ENCODE measurements at places on chromosomes 5 and 9.

GRCh38 chr9:87441251-87441650 lies 56.4 kb upstream of the DAPK1 start:
- DNase-seq = no peak

DNA sequence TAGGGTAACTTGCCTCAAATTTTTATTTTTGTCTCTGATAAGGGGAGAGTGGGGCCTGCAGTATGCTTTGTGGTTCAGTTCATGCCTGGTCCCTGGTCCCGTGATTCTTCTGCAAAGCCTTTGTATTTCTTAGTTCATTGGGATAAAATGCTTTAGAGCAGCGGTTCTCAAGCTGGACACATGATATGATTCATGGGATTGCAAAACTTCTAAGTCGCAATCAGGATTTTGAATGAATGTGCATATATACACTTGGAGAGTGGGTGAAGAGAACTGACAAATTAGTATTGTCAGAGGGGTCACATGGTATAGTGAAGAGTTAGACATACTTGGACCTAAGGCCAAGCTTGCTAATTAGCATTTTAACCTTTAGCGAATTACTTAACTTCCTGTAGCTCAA lies 265.4 kb upstream of the KLF9 start:
- no peak for DNase-seq

DNA sequence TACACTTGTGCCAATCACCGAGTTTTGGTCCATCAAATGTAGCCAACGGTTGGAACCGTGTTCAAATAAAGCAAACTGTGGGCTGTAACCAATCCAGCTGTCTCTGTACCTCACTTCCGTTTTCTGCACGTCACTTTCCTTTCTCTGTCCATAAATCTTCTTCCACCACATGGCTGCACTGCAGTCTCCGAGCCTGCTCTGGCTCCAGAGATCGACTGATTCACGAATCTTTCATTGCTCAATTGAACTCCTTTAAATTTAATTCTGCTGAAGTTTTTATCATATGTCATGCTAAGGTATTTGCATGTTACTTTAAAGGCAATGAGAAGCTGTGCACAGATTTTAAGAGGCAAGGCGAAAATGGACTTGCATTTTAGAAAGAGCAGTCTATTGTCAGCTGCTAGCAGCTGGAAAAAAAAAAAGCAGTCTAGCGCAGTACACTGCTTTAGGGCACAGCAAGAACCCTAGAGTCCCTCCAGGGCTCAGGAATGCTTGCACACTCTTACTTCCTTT lies 13.2 kb downstream of the TTC39B start:
- no peak for DNase-seq

GRCh38 chr9:134456756-134457305 lies 130.6 kb downstream of the RXRA start:
- no peak for DNase-seq

- DNase-seq = no peak
Observed at GRCh38 chr5:178269499-178269898, 36.9 kb upstream of the PHYKPL start.

GRCh38 chr9:98263080-98263479 lies 7.6 kb upstream of the TBC1D2 start:
- DNase-seq = no peak

GRCh38 chr9:23730364-23730763 lies 95.7 kb downstream of the ELAVL2 start:
- no peak for DNase-seq

DNA sequence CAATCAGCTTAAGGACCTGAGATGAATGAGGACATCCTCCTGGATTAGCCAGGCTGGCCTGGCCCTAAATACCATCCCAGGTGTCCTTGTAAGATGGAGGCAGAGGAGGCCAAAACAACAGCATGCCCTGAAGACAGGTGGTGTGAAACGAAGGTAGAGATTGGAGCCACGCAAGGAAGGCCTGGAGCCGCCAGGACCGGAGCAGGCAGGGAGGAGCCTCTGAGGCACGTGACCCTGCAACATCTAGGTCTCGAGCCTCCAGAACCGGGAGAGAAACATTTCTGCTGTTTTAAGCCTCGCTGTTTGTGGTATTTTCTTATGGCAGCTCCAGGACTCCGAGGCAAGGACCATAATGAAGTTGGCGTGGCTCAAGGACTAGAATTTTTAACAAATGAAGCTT lies 9.7 kb upstream of the COL5A1 start:
- DNase-seq = no peak

DNA sequence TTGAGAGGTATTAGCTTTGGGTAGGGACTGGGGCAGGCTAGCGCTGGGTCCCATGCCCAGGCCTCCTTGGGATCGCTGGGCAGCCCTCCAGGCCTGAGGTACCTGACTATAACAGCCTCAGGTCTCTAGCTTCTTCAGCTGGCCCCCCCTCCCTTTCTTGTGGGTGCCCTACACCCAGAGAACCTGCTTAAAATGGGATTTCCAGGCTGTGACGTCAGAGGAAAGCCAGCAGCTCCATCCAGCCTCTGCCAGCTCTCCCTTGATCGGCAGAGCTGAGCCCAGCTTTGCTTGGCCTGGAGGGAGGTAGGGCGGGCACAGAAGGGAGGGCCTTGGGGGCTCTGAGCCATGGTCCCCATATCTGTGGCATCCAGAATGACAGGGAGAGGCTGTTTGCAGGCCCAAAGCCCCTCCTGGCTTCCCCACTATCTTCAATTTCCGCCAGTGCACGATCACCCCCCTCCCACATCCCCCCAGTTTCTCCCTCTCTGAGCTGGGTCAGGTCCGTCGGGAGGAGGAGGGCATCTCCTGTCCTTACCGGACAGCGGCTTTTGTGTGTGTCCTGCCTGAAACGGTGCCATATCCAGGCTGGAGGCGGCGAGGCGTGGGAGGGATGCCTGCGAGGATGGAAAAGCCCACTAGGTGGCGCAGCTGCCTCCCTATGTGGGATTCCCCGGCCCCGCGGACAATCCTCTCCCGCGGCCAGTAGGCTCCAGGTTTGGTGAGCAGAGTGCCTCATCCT lies 10.8 kb downstream of the REEP2 start:
- DNase-seq = peak; percentile 68

- no peak for DNase-seq
Observed at GRCh38 chr9:135299651-135300345, 179.8 kb upstream of the PPP1R26 start.

GRCh38 chr5:170513856-170514525 lies 10.2 kb downstream of the KCNIP1 start:
- DNase-seq = no peak

- no peak for DNase-seq
Observed at GRCh38 chr5:127425037-127425436, 92.4 kb upstream of the PRRC1 start.

DNA sequence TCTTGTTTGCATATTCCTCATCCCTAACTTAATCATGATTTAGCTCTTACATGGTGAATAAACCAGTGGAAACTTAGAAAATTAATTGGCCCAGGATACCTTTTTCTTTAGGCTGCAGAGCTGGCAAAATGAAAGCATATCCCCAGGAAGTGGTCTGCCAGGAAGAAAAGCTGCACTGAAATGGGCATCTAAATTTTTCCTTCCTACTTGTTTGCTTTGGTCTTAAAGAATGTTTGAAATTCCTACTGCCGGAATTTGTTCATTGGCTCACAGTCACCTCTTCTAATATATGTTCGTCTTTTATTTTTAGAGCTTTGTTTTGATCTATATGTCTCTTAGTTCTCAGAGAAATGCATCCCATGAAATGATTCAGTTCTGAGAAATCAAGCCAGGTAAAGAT lies 113.2 kb upstream of the ELL2 start:
- DNase-seq = no peak

DNA sequence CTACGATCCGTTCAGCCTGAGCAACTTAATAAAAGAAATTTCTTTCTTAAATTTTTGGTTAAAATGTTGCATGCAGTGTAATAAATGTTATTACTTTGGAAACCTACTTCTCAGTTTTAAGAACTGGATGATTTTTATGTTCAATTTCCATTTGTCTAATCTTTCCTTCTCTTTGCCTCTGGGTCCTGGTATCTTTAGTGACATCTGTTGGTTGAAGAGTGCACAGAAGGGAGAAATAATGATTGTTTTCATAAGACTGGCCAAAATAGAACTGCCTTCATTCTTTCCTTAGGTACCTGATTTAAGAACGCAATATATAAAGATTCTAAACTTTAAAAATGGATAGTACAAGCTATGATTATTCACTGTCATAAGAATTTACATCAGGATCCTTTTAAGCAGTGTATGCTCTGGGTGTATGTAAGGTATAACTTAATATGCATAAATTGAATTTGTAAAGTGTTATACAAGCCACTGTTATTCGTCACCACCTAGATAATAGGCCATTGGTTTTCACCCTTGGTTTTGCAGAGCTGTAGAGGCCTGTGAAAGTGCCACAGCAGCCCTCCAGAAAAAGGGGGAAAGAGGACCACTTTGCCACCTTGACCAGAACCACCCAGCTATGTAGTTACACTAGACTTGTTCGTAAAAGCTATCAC lies 82.8 kb upstream of the TLX3 start:
- DNase-seq = no peak

- no peak for DNase-seq
Observed at GRCh38 chr9:77453825-77454647, 194.1 kb downstream of the GNA14 start.

GRCh38 chr9:115133649-115134048 lies 15.7 kb upstream of the TNC start:
- DNase-seq = no peak

- DNase-seq = no peak
Observed at GRCh38 chr5:100644776-100645175, 109.6 kb downstream of the FAM174A start.

GRCh38 chr9:135895202-135895848 lies 12.0 kb downstream of the CAMSAP1 start:
- DNase-seq = no peak

DNA sequence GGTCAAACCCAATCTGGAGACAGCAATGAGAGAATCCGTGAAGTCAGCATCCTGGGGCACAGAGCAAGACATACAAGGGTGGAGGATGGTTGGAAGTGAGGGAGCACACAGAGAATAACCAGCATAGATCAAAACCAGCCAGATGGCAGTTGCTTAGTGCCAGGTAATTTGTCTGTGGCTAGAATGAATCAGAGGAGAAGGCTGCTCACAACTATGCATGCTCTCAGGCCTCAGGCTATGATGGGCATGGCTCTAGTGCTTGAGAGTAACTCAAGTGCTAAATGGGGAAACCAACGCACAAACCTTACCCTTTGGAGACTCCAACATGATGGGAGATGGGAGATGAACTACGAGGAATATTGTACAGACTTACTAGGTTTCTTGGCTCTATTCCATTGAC lies 160.8 kb downstream of the DMRT2 start:
- DNase-seq = no peak

DNA sequence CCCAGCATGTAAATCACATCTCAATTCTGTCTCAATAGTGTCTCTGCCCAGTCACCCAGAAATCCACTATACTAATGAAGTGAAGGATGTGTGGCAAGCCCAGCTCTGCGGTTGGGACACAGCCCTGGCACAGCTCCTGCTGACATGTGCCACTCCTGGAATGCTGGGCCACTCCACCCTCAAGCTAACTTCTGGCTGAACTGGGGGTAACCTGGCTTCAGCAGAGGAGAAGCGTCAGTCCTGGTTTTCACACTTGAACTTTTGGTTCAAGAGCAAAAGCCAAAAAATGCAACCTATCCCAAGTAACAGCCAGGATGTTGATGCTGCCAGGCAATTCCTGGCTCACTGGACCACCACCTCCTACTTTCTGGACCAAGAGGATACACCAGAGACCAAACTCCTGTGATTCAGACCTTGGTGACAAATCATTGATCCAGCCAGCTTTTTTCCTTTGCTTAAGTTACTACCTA lies 86.4 kb downstream of the ARRDC3 start:
- DNase-seq = no peak

- DNase-seq = no peak
Observed at GRCh38 chr5:107653685-107654084, 17.1 kb downstream of the EFNA5 start.

DNA sequence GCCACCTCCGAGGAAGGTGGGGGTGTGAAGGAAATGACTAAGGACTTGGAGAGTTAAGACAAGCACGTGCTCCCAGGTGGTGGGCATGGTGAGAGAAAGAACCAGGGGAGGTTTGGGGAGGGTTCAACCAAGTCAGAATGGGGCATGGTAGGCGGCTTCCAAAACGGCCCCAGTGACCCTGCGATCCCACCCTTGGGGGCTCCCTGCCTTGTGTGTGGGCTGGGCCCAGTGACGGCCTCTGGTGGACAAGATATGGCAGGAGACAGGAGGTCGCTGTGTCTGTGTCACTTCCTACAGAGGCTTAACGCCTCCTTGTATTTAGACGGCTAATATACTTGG lies 51.3 kb upstream of the IRX4 start:
- DNase-seq = no peak

DNA sequence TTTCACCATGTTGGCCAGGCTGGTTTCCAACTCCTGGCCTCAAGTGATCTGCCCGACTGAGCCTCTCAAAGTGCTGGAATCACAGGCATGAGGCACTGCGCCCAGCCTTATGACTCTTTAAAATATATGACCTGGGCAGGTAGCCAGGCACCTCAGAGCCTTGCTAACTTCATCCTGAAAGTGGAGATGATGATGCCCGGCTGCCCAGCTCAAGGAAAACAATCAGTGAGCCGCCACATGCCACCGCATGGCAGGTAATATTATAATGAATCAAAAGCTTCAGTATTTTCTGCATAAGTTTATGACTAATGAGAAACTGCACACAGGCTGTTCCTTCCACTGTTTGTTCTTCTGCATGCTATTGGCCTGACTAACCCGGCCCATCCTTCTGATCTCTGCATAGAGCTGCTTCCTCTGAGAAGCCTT lies 30.4 kb upstream of the DMRT1 start:
- DNase-seq = no peak

DNA sequence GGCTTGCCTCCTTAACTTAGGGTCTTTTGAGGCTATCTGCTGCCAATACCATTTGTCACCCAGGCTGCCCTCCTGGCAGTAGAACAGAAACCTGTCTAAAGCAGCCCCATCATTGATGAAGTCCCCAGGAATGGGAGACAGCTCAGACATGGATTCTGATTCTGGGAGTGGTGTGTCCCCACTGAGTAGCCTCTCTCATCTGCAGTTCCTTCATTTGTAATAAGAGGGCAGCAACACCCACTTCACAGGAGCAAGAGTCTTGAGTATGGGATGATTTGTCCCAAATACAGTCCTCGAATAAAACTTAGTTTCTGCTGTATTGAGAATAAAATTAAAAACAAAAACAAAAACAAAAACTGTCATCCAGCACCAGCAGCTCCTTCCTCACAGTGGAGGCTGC lies 167.6 kb downstream of the ASTN2 start:
- no peak for DNase-seq

DNA sequence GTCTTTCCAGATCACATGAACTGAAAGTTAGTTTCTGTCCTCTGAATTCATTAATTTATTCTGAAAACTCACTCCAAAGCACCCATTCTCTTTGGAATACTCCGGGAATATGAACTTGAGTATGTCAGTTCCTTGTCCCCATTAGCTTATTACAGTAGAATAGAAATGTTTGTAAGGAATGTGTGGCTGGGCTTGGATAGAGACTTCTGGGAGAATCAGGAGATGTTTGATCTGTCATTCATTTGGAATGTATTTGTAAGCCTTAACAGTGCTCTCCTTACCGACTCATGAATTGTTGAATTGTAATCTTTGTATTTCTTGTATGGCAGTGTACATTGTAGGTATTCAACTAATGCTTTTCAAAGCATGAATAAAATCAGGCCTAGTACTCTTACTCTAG lies 548.4 kb downstream of the LRRC70 start:
- no peak for DNase-seq

GRCh38 chr5:169299191-169299662 lies 1.7 kb downstream of the SLIT3 start:
- no peak for DNase-seq

All from activated naive CD4-positive, alpha-beta T cell (primary cell).